Activated T-helper 1 cell treated with anti-CD3 and anti-CD28 coated beads, Interleukin-12 subunit alpha, Interleukin-12 subunit beta, Interleukin-2, Interleukin-4 antibody, amounts not matched to agents 30 ng/mL and 10 ng/mL and 1 ng/mL, durations not matched to agents 14 hours and 24 hours and 36 hours (primary cell): ENCODE measurements at places on chromosomes 2 and 18.

DNA sequence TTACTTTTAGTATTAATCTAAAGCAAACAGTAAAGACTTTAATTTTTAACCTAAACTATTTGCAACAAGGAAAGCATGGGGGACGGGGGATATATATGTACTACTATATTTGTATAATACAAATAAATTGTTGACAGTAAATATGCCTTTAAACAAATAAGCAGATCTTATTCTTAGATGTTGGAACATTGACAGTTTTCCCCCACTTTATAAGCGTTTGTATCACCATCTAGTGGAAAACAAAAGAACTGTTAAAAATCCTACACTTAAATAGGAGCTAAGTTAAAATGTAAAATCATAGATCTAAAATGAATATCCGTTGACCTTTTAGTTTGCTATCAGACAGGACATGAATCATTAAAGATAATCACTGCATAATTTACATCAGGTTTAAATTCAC is 50.0 kb downstream of the RBBP8 start:
- no peak for DNase-seq

DNA sequence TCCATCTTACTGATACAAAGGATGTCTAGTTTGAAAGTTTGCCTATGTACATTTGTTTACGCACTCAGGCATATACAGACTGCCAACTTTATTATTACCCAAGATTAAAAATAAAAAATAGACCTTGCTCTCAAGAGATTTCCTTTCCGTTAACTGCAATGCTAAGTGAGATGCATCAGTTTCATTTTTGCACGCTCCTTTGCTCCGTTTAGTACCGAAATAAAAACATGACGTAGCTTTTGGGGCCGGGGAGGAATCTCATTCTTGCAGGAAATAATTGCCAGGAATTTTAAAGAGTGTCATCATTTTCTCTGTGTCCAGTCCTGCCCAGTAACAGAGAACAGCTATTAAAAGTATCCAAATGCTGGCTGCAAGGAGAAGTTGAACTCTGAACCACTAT is 169.5 kb downstream of the SLC8A1 start:
- no peak for DNase-seq

GRCh38 chr2:202679980-202680379 is 45.2 kb downstream of the FAM117B start:
- DNase-seq: no peak

DNA sequence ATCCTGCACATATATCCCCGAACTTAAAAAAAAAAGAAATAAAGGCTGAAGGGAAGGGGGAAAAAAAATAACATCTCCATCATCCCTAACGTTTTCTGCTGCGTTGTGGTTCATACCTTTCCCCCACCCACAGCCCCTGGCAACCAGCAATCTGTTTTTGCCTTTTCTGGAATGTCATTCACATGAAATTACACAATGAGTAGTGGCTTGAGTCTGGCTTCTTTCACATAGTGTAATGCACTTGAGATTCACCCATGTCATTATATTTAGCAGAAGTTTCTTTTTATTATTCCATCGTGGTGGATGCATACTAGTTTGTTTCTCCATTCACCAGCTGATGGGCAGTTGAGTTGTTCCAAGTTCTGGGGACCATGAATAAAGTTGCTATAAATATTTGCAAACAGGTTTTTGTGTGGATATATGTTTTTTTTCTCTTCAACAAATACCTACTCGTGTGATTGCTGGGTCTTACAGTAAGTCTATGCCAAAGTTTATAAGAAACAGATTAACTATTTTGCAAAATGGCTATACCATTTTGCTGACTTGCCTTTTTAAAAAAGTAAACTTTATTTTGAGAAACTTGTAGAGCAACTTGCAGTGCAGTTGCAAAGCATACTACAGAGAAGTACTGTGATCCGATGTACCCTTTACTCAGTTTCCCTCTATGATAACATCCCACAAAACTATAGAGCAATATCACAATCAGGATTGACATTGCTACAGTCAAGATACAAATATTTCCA is 322.5 kb downstream of the LPIN1 start:
- no peak for DNase-seq

- no peak for DNase-seq
Observed at GRCh38 chr18:23994361-23994902, 20.1 kb upstream of the TTC39C start.

DNA sequence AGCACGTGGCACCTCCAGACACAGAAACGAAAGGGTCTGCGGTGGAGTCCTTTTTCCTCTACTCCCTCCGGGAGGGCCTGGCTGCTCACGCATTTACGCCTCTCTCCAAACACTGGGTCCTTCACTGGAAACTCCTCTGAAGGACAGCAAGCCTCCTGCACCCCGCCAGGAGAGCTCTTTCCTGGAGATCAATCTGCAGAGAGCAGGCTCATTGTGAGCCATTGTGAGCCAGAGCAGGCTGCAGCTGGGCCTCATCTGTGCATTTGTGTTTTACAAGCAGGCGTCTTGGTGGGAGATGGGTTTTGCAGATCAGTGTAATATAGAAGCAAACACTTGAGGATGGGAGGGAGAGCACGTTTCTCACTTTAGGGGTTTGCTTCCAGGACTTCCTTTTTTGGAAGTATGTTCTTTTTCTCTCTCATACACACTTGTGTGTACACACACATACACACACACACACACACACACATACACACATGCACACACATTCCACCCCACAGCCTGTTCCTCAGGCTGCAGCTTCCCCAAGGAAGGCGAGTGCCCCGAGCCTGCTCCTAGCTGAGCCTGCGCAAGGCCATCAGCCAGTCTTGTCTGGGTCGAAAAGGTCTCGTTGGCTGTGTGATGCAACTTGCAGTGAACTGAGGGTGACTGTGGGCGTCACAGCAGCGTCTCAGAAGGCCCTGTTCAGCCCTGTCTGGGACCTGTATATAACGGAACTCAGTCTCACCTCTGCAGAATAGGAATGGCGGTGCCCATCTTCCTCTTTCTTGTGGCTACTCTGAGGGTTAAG is 163.5 kb downstream of the GLI2 start:
- no peak for DNase-seq

DNA sequence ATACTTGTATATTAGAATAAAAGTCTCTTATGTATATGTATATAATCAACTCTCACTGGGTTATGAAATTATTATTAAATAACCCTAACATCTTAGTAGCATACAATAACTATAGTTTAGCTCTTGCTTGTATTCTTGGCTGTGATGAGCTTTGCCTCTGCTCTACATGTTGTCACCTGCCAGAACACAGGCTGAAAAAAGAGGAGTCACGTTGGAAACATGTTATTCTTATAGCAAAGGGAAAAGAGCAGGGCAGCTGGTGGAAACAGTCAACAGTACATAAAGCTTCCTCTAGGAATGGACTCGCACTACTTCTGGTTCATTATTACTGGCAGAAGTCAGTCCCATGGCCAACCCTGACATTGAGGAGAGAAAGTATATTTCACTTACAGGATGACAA is 362.0 kb upstream of the KYNU start:
- DNase-seq: no peak

DNA sequence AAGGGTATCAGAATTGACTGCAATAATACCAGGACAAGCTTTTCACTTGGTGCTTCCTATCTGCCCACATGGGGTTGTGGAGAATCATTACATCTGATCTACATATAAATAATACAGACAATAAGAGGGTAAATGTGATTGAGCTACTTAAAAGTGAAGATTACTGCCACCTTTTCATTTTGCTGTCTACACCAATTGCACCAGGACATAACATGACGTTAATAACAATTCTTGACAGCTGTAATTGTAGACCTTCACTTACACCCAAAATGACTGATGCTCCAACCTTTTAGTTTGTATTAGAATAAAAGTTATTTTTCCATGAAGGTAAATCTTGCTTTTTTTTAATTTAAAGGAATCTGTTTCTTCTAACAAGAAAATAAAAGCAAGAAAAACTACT is 36.5 kb upstream of the TTN start:
- no peak for DNase-seq

- no peak for DNase-seq
Observed at GRCh38 chr18:59818769-59819168, 81.0 kb upstream of the PMAIP1 start.

- DNase-seq: no peak
Observed at GRCh38 chr2:103174711-103175110, 412.9 kb downstream of the TMEM182 start.

DNA sequence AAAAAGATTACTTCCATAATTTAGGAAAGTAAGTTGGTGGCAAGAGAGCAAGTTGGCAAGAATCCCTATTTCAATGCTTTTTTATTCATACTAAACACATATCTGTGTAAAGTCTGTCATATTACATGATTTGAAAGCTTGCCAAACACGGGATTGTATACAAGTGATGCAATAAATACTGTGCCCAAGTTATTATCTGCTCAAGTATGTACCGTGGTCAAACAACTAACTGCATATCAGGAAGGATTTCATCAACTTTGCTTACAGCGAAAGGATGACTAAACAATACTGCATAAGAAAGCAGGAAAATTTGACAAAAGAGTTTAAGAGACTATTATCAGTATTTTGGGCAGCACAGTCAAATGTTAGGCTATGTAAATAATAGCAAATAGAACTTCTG is 69.6 kb upstream of the SCN1A start:
- DNase-seq: no peak

GRCh38 chr2:185215497-185215896 is 523.1 kb upstream of the FSIP2 start:
- no peak for DNase-seq

DNA sequence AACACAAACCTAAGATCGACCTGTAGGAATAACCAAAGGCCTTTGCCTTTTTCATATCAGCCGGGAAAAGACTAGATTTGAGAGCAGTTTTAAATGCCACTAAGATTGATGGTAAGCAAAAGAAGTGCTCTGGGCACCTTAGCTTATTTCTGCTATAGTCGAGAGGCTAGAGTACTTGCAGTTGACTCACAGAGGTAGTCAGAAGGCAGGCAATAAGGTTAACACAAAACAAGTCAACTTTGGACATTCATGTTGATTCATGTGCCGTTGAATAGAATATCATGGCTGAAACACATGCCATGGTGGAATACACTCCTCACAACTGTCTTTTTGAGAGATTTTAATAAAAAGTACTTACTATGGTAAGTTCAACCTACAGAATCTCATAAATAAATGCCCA is 507.6 kb downstream of the ZEB2 start:
- DNase-seq: no peak

DNA sequence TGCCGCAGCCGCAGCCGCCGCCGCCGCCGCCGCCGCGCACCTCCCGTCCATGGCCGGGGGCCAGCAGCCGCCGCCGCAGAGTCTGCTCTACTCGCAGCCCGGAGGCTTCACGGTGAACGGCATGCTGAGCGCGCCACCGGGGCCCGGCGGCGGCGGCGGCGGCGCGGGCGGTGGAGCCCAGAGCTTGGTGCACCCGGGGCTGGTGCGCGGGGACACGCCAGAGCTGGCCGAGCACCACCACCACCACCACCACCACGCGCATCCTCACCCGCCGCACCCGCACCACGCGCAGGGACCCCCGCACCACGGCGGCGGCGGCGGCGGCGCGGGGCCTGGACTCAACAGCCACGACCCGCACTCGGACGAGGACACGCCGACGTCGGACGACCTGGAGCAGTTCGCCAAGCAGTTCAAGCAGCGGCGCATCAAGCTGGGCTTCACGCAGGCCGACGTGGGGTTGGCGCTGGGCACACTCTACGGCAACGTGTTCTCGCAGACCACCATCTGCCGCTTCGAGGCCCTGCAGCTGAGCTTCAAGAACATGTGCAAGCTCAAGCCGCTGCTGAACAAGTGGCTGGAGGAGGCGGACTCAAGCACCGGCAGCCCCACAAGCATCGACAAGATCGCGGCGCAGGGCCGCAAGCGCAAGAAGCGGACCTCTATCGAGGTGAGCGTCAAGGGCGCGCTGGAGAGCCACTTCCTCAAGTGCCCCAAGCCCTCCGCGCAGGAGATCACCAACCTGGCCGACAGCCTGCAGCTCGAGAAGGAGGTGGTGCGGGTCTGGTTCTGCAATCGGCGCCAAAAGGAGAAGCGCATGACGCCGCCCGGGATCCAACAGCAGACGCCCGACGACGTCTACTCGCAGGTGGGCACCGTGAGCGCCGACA is 2.4 kb downstream of the POU3F3 start:
- DNase-seq: no peak

DNA sequence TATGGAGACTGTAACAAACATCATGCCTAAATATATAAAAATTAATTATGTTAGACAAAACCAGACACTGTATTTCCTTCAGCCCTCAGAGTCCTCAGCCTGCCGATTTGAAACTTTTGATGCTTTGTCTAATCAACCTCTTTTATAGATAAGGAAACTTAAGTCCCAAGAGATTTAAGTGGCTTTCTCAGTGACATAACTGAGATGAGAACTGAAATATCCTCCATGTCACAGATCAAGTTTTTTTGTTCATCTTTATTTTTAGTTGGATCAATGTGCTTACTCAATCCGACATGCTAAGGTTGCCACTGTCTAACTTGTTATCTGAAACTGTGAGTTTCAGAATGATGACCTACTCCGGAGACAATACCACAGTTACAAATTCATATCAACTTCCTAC is 72.3 kb downstream of the BARD1 start:
- DNase-seq: no peak

- DNase-seq: no peak
Observed at GRCh38 chr2:220006152-220006621, 378.8 kb downstream of the SLC4A3 start.

- DNase-seq: no peak
Observed at GRCh38 chr2:24225499-24226242, 50.8 kb downstream of the FAM228A start.

DNA sequence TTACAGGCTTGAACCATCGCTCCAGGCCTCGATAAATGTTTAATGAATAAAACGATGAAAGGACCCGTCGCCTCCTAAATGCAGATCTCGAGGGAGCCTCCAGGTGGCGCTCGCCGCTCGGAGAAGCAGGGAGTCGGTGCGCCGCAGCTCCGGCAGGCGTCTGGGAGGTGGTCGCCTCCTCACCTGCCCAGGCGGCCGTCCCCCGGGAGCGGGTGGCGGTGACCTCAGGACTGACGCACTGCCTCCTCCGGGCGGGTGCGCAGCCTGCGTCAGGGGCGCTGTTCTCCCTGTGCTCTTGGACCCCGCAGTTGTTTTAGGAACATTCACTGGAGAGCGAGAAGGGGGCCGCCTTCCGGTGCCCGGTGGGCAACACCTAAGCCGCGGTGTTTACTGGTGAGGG is 38.6 kb upstream of the POLE4 start:
- peak; percentile 52 for DNase-seq

DNA sequence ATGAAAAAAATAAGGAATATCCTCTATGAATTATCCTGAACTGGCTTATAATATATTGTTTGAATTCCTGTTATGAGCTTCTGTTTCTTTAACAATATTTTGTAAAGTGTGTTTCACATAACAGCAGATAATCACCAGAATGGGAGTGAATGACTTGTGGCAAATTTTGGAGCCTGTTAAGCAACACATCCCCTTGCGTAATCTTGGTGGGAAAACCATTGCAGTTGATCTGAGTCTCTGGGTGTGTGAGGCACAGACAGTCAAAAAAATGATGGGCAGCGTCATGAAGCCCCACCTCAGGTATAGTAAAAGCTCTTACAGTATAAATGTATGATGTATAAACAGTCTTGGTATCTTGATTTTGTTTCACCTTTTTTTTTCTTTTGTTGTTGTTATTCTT is 5.9 kb downstream of the GEN1 start:
- no peak for DNase-seq

- peak; percentile 72 for DNase-seq
Observed at GRCh38 chr2:234500394-234501006, 3.6 kb upstream of the ARL4C start.

- no peak for DNase-seq
Observed at GRCh38 chr2:18110222-18110621, 231.8 kb downstream of the KCNS3 start.

GRCh38 chr18:56330366-56331110 is 307.9 kb downstream of the TXNL1 start:
- DNase-seq: no peak
